ENCODE measurements at places on chromosomes 5 and 9.

GRCh38 chr5:156800929-156801328, 49.2 kb upstream of the PPP1R2B start:
- DNase-seq: no peak

DNA sequence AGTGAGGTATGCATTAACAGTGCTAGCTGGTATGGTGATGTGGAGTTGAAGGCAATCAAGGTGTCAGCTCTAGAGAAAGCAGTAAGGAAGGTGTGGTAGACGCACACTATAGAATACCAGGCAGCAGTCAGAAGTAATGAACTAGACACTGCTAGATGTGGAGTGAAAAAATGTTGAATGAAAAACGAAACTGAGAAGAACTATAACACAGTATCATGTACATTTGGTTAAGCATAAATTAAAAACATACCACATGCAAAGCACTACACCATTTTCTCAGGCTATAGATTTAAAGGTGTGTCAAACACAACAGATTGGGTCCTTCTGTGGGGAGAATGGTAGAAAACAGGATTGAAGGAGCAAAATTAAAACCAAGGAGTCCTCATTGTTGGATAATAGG, 15.4 kb downstream of the ZNF622 start:
- no peak for DNase-seq

DNA sequence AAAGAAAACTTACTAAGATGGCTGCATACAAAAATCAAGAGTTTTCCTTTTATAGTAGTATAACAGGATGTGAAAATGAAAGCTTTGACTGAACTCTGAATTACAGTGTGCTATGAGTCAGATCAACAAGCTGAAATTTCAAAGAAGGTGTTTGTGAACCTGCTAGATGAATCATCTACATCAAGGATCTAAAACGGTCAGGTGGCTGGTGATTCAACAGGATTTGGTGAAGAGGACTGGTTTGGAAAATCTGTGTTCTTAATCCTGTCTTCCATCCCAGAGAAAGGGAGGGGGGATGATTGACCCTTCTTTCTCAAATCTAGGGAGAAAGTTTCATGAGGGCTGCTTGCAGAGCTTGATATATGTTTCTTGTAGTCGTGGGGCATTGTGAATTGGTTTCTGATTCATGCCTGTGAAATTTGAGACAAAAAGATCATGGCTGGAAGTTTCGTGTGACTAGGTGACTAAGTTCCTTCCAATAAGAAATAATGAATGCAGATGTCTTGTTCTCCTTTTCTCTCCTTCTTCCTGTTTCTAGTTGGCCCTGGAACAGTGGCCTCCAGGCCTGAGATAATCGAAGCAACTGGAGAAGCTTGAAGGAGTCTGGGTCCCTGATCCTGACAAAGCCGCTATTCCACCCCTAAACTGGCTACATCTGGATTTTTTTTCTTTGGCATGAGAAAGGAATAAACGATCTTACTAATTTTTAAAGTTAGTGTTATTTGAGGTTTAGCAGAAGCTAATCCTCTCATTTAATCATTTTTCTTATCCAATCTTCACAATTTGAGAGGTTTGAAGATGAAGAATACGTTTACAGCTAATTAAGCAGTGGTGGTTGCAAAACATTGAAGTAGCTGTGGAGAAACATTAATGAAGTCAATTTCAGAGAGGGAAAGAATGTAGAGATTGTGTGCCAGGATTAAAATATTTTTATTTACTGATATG, 67.2 kb downstream of the MRPS30 start:
- no peak for DNase-seq

- no peak for DNase-seq
These were observed 3.5 kb upstream of the TNIP1 start for GRCh38 chr5:151084363-151084762.

DNA sequence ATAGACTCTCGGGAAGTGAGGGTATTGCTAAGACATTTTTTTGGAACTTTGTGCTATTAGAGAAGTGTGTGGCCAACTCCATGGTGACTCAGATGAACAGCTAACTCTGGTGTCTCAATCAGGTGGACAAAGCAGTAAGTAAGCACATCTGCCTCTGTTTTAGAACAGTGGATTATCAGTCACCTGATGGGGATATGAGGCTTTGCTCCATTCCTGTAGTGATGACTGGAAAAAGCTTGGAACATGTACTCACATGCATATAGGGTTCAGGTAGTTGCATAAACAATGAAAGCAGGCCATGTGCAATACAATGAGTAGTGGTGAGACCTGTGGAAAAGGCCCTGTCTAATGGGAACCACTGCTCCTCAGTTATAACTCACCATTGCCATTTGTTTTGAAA, 168.2 kb upstream of the FBN2 start:
- no peak for DNase-seq

DNA sequence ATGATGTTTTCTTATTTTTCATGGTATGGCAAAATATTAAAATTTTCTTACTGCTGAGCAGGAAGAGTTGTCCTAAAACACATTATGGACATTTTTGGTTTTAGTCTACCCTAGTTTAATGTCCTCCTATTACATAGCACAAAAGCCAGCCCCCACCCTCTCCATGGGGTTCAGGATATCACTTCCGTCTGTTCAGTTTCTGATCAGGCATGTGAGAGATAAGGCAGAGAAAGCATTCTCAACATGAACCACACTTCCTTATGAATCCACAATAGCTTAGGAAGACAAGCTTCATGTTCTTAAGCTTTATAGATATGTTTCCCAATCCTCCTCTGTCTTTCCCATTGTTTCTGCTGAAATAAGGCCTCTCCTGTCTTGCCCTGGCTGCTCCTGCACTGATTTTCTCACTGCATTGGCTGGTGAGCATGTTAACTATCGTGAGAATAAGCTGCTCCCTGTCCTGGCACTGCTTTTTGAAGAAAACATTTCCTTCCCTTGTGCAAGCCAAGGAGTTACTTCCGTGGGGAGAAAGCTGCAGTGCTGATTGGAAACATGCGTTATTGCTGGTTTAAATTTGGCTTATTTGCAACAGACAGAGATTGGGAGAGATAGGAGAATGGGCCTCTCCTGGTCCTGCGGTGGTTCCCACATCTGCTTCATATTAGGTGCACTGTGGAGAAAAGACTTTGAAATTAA, 260.3 kb upstream of the RPS23 start:
- no peak for DNase-seq

DNA sequence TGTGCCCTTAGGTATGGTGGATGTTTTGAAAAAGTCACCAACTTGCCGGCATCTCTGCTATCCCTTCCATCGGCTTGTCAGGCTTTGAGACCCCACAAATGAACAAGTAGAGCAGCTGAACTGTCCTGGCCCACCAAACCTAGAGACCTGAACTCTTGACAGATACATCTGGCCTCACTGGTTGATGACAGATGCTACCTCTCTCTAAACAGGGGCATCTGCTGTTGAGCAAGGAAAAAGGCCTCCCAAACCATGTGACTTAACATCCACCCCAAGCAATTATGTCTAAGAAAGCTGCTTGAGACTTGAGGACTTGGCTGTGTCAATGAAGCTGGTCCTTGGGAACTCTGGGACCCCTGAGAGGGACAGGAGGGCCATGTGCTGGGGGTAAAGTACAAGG, 2.3 kb downstream of the CCNI2 start:
- no peak for DNase-seq

- DNase-seq: no peak
These were observed at the start of gene FGF18 for GRCh38 chr5:171418982-171419687. TSS of gene FGF18 (plus strand) at chr5:171419647. CDS start at chr5:171420200, 553 bp downstream.

DNA sequence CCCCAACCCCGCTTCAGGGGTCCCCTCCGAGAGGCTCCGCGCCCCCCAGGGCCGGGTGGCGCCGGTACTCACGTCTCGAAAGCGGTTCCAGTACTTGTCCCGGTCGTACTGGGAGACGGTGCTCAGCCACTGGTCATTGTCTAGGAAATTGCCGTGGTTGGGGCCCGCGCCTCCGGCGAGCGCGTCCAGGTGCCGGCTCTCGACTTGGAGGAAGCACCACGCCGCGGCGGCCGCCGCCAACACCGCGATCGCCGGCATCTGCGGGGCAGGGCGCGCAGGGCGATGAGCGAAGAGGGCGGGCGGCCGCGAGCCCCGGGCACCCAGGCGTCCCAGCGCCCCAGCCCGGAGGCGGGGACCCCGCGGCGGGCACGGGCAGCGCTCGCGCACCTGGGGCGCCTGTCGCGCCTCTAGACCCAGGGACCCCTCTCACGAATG, 808 bp downstream of the SPOCK1 start:
- no peak for DNase-seq

GRCh38 chr5:131776450-131776849, 20.4 kb downstream of the FNIP1 start:
- DNase-seq: no peak

GRCh38 chr9:35842795-35843194, 13.8 kb downstream of the TMEM8B start:
- no peak for DNase-seq

DNA sequence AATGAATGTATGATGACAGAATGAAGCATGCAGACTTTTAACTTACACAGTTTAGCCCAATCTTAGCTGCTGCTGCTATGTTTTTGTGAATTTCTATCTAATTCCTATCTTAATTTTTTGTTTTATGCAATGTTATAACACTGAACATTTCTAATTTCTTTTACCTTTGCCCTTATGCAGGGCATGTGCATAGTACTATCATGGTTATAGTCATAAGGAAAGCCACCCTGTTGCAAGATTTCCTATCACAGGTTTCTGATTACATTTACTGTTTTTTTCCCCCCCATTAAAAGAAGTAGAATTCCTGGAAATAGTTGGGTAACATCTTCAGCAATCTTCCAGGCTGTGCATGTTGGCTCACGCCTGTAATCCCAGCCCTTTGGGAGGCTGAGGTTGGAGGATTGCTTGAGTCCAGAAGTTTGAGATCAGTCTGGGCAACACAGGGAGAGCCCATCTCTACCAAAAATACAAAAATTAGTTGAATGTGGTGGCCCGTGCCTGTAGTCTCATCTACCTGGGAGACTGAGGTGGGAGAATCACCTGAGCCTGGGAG, 164.4 kb downstream of the KDM4C start:
- DNase-seq: no peak

DNA sequence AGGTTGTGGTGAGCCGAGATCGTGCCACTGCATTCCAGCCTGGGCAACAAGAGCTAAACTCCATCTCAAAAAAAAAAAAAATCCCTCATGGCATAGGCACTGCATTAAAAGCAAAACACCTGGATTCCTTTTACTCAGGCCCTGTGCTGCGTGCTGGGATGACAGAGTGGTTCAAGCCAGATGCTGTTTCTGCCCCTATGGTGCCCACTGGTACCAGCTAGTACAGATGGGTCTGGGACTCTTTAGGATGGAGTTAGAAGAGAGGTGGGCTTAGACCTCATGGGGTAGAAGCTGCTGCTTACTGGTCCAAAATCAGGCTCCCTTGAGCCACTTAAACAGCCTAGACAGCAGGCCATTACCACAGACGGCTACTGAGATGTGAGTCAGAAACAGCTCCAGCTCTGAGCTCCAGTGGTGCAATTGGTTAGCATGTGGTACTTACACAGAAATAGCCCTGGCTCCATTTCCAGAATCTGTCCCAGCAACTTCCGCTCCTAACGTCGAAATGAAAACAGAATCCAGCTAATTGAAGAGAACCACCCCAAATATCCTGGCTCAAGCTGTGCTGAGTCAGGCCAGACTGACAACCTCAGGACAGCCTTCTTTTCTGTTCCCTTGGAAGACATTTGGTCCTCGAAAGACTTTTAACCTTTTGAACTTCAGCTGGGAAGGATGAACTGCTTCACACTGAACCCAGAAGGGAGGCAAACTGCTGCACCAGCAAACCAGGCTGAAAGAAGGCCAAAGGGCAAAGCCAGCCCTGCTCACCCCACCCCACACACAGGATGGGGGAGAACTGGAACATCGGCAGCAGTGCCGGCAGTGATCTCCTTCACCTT, 15.5 kb downstream of the C5orf15 start:
- DNase-seq: no peak

DNA sequence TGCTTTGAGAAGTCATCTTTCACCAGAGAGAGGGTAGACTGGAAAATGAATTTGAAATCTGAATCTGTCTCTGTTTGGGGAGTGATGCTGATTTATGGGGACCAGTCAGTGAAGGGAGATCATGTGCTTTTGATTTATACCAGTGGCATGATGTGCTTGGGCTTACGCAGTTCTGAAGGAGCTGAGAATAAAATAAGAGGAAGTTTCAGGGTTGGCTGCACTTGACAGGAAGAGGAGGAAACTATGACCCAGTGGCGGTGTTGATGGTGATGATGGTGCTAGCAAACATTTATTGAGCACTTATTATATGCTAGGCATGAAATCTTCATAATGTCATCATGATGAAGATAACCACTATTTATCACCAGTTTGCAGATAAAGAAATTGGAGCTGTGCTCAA, 136.4 kb upstream of the GLRA1 start:
- no peak for DNase-seq

- DNase-seq: no peak
These were observed 54.1 kb downstream of the MAN2A1 start for GRCh38 chr5:109743770-109744212.

DNA sequence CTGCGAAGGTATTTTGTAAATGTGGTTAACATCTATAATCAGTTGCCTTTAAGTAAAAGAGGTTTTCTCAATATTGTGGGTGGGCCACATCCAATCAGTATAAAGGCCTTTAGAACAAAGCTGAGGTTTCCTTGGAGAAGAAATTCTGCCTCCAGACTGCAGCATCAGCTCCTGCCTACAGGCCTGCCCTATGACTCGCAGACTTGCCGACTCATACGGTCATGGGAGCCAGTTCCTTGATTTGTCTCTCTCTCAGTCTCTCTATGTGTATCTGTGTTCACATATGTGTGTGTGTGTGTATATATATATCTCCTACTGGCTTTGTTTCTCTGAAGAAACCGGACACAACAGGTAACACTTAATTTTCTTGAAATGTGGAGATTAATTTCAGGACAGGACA, 45.3 kb downstream of the SLC36A1 start:
- DNase-seq: peak; percentile 59

DNA sequence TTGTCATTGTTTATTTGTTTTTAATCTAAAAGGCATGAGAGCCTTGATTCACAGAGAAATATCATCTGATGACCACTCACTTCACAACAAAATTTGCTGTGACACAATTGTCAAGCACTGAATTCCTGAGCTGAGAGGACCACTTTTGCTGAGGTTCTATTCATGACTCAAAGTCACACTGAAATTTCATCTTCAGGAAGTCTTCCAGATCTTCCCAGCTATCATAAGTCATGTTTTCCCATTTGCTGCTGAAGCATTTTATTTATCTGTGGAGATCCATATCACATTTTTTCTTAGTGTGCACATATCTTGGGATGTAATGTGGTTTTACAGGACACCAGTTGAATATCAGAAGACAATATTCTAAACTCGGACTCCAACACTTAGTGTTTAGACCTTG, 255.1 kb upstream of the TRIM32 start:
- no peak for DNase-seq

- no peak for DNase-seq
These were observed 67.1 kb upstream of the SSBP2 start for GRCh38 chr5:81817980-81818379.

GRCh38 chr5:95878417-95879323, 56.1 kb upstream of the GLRX start:
- DNase-seq: no peak

DNA sequence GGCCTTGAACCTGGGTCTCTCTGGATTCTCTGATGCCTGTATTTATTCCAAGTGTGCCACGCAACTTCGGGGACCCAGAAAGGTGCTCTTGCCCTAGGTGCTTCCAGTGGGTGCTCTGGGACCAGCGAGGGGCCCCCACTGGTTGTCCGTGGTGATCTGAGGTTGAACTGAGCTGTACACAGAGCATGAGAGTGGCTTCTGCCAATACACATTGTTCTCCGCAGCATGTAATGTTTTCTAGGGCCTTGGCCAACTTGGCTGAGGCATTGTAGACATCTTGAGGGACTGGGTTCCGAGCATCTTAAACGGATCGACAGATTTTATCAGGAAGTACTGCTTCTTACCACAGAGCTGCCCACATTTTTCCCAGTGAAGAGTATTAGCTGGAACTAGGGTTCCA, 117.9 kb downstream of the MTX3 start:
- no peak for DNase-seq
